T-helper 2 cell treated with Interferon-gamma antibody and Interleukin-4, amounts not matched to agents 5 μg/mL and 100 μg/mL, for 36 hours (primary cell): ENCODE measurements at places on chromosomes 2 and 18.

- no peak overlapping the region for H3K4me3 ChIP-seq
- H3K4me1 ChIP-seq: peaks cover 9% of the 10 kb centered on the region
- peaks cover 3% of the 10 kb centered on the region for H3K27me3 ChIP-seq
- no peaks in the 10 kb centered on the region for H3K36me3 ChIP-seq
- DNase-seq: no peak
- H3K27ac ChIP-seq: no peak overlapping the region
These were observed 36.4 kb upstream of the ZCCHC2 start for GRCh38 chr18:62486290-62486964.

GRCh38 chr2:21289989-21290388, 166.2 kb downstream of the TDRD15 start:
- H3K36me3 ChIP-seq: no peaks in the 10 kb centered on the region
- H3K27me3 ChIP-seq: no peaks in the 10 kb centered on the region
- no peak overlapping the region for H3K4me3 ChIP-seq
- no peak overlapping the region for H3K27ac ChIP-seq

- H3K27me3 ChIP-seq: no peaks in the 10 kb centered on the region
- DNase-seq: no peak
- H3K4me3 ChIP-seq: no peak overlapping the region
- no peak overlapping the region for H3K27ac ChIP-seq
These were observed 103.3 kb downstream of the RNF144A start for GRCh38 chr2:7020468-7020867.

GRCh38 chr2:71724793-71725192, 271.4 kb downstream of the DYSF start:
- no peak overlapping the region for H3K27ac ChIP-seq
- H3K4me1 ChIP-seq: no peaks in the 10 kb centered on the region
- no peak for DNase-seq
- no peak overlapping the region for H3K4me3 ChIP-seq
- H3K36me3 ChIP-seq: no peaks in the 10 kb centered on the region

- no peaks in the 10 kb centered on the region for H3K4me1 ChIP-seq
- H3K36me3 ChIP-seq: no peaks in the 10 kb centered on the region
- no peak overlapping the region for H3K27ac ChIP-seq
- DNase-seq: no peak
- H3K4me3 ChIP-seq: no peak overlapping the region
- no peaks in the 10 kb centered on the region for H3K27me3 ChIP-seq
These were observed 174.3 kb downstream of the C1D start for GRCh38 chr2:67888351-67889005.

GRCh38 chr2:156196031-156196430, 136.5 kb downstream of the NR4A2 start:
- H3K36me3 ChIP-seq: no peaks in the 10 kb centered on the region
- H3K4me3 ChIP-seq: no peak overlapping the region
- H3K4me1 ChIP-seq: no peaks in the 10 kb centered on the region
- H3K27me3 ChIP-seq: peaks cover 3% of the 10 kb centered on the region
- no peak overlapping the region for H3K27ac ChIP-seq

DNA sequence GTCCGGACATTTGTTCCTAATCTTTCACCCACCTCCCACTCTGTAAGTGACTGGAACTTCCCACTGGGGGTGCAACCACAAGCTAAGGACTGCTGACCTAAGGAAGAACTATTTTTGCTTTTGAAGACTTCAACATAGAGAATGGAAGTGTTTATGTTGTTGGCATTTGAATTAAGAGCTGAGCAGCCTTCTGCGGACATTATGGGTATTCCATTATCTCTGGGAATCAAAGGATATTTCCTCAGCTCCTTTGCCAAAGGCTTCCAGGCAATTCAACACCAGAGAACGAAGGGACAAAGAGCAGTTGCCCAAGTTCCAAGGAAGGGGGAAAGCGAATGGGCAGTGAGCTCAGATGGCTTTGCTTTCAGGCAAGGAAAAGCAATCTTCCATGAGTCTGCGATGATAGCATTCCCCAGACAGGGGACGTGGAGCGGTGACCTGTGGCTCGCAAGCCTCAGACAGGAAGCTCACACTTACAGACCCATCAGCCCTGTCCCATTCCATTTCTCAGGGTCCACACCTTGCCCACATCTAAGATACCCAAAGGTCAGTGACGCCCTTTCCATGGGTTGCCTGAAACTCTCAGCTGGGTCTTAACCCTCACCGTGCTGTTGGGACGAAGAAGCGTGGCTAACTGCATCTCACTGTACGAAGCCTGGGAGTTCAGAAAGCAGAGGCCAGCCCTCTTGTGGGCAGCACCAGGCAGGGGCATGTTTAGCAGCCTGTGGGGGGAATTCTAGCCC, 116.8 kb downstream of the COPS8 start:
- no peaks in the 10 kb centered on the region for H3K4me1 ChIP-seq
- H3K27ac ChIP-seq: no peak overlapping the region
- no peak for DNase-seq

GRCh38 chr2:134189009-134189720, 64.7 kb upstream of the MGAT5 start:
- no peak for DNase-seq
- no peaks in the 10 kb centered on the region for H3K27me3 ChIP-seq
- H3K27ac ChIP-seq: no peak overlapping the region

DNA sequence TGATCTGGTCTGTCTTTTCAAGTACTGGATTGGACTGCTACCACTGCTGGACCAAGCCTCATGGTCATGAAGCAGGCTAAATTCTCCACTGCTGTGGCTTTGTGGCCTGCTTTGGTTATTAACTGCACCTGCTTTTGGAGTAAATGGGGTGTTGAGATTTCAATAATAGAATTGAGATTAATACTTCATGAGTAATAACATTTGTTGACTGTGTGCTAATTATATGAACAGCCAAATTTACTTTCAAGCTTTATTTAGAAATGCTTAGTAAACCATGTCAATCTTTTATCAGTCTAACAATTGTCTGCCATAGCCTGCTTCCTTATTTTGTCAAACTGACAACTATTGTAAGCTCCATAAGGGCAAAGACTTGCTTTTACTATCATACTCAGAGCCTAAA, 27.4 kb upstream of the MTIF2 start:
- H3K36me3 ChIP-seq: peaks cover 3% of the 10 kb centered on the region
- DNase-seq: no peak

GRCh38 chr2:80303006-80303908, 1.3 kb downstream of the LRRTM1 start:
- DNase-seq: no peak
- no peak overlapping the region for H3K27ac ChIP-seq
- H3K4me3 ChIP-seq: no peak overlapping the region
- H3K36me3 ChIP-seq: no peaks in the 10 kb centered on the region
- no peaks in the 10 kb centered on the region for H3K4me1 ChIP-seq
- peaks cover 42% of the 10 kb centered on the region for H3K27me3 ChIP-seq

DNA sequence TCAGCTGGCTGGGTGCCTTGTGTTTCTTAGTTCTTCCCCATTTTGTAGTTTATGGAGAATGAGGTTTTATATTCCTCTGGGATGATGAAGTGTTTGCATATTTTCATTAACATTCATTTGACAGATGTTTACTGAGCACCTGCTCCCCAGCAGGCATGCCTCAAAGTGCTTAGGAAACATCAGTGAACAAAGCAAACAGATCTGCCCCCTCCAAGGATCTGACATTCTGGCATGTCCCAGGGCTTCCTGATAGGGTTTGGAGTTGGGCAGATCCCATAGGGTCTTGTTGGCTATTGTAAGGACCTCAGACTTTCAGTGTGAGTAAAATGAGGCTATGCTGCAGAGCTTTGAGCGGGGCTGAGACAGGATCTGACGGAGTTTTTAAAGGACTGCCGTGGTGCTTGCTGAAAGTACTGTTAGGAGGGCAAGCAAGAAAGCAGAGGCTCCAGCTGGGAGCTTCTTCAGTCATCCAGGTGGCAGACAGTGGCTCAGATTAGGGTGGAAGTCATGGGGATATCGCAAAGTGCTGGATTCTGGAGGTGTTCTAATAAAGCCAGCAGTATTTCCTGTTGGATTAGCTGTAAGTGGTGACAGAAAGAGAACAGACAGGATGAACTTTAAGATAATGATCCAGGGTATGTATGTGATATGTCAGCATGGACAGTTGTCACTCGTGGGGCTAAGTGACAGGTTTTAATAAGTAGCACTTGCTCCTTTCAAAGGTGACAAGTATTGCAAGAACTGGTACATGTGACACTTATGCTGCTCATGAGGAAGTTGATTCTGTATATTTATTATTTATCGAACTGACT, 11.3 kb upstream of the IAH1 start:
- no peak overlapping the region for H3K27ac ChIP-seq
- H3K4me3 ChIP-seq: no peak overlapping the region
- H3K4me1 ChIP-seq: peaks cover 5% of the 10 kb centered on the region
- no peaks in the 10 kb centered on the region for H3K27me3 ChIP-seq
- DNase-seq: no peak
- H3K36me3 ChIP-seq: peaks cover 28% of the 10 kb centered on the region

GRCh38 chr2:233437439-233437955, 83.2 kb downstream of the DGKD start:
- DNase-seq: no peak
- H3K36me3 ChIP-seq: peaks cover 54% of the 10 kb centered on the region
- no peak overlapping the region for H3K4me3 ChIP-seq
- peaks cover 6% of the 10 kb centered on the region for H3K4me1 ChIP-seq

- no peaks in the 10 kb centered on the region for H3K36me3 ChIP-seq
- no peaks in the 10 kb centered on the region for H3K27me3 ChIP-seq
- H3K27ac ChIP-seq: no peak overlapping the region
- no peak for DNase-seq
- H3K4me1 ChIP-seq: peaks cover 8% of the 10 kb centered on the region
These were observed 1041.2 kb upstream of the CELF4 start for GRCh38 chr18:38606841-38607240.

- no peak overlapping the region for H3K27ac ChIP-seq
- no peak overlapping the region for H3K4me3 ChIP-seq
- H3K27me3 ChIP-seq: no peaks in the 10 kb centered on the region
- H3K4me1 ChIP-seq: no peaks in the 10 kb centered on the region
- no peaks in the 10 kb centered on the region for H3K36me3 ChIP-seq
- no peak for DNase-seq
These were observed 439.5 kb upstream of the ETAA1 start for GRCh38 chr2:66957677-66958076.

DNA sequence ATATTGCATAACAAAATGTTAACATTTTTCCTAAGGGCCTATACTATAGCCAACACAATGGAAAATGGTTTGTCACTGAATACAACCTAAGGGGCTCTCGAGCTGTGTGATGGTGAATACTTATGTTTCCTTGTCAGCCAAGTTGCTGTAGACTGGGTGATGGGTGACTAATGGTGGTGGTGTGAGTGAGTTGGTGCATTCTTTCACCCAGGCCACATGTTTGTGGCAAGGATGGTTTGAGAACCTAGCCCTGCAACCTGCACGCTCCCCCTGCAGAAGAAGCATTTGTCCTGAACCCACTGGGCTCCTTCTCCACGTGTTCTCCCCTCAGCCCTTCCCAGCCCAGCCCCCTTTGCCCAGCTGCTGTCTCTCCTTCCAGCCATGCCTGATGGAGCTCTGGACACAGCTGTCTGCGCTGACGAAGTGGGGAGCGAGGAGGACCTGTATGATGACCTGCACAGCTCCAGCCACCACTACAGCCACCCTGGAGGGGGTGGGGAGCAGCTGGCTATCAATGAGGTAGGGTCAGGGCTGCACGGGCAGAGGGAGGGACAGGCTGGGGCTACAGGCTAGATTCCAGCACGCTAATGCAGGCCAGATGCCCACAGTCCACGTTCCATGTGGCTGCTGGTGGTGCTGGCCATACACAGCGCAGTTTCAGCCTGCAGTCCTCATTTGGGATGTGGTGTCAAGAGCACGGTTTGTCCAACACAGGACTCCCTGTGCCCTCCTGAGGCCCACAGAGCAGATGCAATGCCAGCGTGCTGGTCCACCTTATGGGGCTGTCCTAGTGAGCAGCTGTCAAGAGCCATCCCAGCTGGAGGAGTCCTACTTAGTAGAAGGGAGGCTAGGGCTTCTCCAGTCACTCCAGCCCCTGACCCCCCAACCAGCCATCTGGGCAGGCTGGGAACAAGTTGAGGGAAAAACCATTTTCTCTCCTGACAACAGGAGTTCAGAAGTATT, 65.4 kb downstream of the FAM168B start:
- no peak overlapping the region for H3K27ac ChIP-seq
- no peak overlapping the region for H3K4me3 ChIP-seq
- H3K27me3 ChIP-seq: peaks cover 20% of the 10 kb centered on the region
- no peak for DNase-seq
- no peaks in the 10 kb centered on the region for H3K4me1 ChIP-seq

DNA sequence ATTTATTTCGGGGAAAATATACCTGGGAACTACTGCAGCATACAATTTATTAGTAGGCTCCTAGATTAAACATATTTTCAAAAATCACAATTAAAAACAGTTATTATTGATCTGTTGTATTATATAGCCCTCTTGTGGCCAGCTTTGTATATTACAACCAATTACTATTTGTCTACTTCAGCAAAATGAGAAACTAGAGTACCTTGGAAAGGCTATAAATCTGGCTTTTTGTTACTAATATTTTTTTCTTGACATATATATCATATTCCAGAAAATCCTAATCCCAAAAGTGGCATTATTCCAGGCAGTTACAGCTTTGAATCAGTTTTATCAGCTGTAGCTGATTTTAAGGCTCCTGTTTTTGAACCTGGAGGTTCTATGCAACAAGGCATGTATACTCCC, 101.2 kb downstream of the UBR3 start:
- DNase-seq: no peak
- no peaks in the 10 kb centered on the region for H3K4me1 ChIP-seq
- H3K4me3 ChIP-seq: no peak overlapping the region
- H3K27me3 ChIP-seq: no peaks in the 10 kb centered on the region
- no peak overlapping the region for H3K27ac ChIP-seq

GRCh38 chr2:167851876-167852275, 395.5 kb downstream of the STK39 start:
- H3K4me1 ChIP-seq: peaks cover 6% of the 10 kb centered on the region
- peaks cover 8% of the 10 kb centered on the region for H3K27me3 ChIP-seq
- H3K36me3 ChIP-seq: no peaks in the 10 kb centered on the region
- no peak for DNase-seq
- H3K4me3 ChIP-seq: no peak overlapping the region

GRCh38 chr18:26021061-26021754, 69.2 kb downstream of the SS18 start:
- no peak overlapping the region for H3K27ac ChIP-seq
- peaks cover 70% of the 10 kb centered on the region for H3K36me3 ChIP-seq
- DNase-seq: no peak
- H3K27me3 ChIP-seq: no peaks in the 10 kb centered on the region
- H3K4me1 ChIP-seq: peaks cover 12% of the 10 kb centered on the region
- H3K4me3 ChIP-seq: no peak overlapping the region

DNA sequence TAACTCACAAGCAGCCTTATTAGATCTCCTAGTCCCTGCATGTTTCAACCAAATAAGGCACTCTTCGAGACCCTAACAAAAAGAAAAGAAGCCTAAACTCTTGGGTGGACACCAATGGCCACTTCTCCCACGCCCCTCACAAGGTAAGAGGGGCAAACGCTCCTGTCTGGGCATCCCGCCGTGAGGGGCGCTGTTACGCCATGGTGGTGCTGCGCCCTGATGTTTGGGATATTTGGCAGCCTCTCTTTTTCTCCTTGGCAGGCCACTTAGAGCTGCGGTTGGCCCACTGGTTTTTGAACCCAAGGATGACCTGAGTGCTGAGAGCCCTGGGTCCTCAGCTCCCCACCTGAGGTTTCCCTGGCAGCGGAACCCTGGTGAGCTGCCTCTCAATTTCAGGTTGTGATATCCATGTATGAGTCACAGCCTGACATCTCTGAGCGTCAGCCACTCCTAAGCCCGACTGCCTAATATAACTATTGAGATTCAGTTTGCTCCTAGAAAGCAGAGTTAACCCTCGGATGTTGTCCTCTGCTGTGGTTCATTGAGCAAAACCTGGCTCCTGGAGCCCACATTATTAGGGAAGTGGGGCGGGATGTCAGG, 103.3 kb downstream of the COL6A3 start:
- no peaks in the 10 kb centered on the region for H3K36me3 ChIP-seq
- no peak overlapping the region for H3K27ac ChIP-seq
- no peak overlapping the region for H3K4me3 ChIP-seq
- no peak for DNase-seq
- H3K4me1 ChIP-seq: no peaks in the 10 kb centered on the region
